ENCODE measurements at places on chromosomes 3 and 15. TPM values are rescaled to one million over a fixed set of nuclear protein-coding genes. Genes with fewer than 3 reads are reported as not detected.
A peak's percentile ranks its signal among the peaks of the same experiment; 100 is the strongest.

GRCh38 chr15:72331021-72331420 is 11.1 kb upstream of the CELF6 start:
- H3K4me3 ChIP-seq, result no peak overlapping the region
- DNase-seq, result no peak
- H3K27ac ChIP-seq, result no peak overlapping the region
- H3K27me3 ChIP-seq, result no peaks in the 10 kb centered on the region
- H3K4me1 ChIP-seq, result no peaks in the 10 kb centered on the region

DNA sequence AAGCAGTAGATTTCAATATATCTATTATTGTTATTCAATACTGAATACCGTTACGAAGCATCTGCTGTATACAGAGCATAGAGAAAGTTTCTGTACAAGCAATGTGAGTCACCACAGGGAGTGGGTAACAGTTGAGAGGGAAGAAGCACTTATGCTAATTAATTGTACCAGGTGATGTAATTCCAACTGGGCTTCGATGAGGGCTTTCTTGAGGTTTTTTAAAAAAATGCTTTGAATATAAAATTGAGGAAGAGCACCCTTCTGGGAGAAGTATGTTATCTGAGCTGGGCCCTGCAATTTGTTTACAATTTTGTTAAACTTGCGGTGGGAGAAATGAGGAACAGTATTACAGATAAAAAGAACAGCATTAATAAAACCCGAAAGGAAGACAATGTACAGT is 197.9 kb downstream of the TPRG1 start:
- no peak for DNase-seq
- H3K27ac ChIP-seq, result no peak overlapping the region
- no peak overlapping the region for H3K4me3 ChIP-seq
- no peaks in the 10 kb centered on the region for H3K4me1 ChIP-seq

DNA sequence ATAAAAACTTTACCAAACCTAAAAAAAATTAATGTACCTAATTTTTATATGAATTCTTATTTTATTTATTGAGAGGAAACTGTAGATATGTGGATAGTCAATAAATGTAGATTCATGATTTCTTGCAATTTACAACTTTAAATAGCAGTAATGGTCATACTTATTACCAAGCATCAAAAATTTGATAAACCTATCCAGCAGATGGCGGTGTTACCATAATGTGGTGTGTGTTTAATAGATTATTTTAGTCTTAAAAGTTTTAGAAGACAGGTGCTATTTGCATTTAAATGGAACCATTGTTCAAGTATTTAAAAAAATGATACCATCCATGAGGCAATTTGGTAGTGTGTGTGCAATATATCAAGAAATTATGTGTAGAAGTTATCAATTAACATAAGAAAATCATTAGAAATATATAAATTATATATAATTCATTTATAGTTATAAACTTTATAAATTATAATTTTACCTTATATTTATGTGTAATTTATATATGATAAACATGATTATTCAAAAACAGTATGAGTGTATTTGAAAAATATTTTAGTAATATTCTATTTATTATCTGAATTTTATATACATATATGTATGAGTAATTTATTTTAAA is 176.0 kb upstream of the BCHE start:
- H3K4me3 ChIP-seq, result no peak overlapping the region
- no peaks in the 10 kb centered on the region for H3K4me1 ChIP-seq
- H3K27me3 ChIP-seq, result no peaks in the 10 kb centered on the region

DNA sequence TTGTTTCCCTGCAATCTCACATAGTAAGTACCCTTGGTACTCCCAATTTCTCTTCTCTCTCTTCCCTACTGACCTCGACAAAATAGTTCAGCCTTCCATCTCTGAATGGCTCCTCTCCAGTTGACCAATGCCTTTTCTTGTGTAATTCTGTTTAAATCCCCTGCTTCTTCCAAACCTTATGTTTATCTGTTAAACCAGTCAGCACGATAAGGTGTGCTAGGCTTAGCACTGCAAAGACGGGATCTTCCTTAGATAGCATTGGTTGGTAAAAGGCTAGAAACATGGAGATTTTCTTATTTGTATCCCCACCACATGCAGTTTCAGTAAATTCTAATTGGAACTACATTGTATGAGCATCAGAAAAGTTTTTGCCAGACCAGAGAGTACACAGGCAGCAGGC is 25.8 kb upstream of the KCNMB3 start:
- no peaks in the 10 kb centered on the region for H3K4me1 ChIP-seq
- no peaks in the 10 kb centered on the region for H3K36me3 ChIP-seq
- no peak overlapping the region for H3K4me3 ChIP-seq
- no peak for DNase-seq

- H3K27ac ChIP-seq, result no peak overlapping the region
- no peak for DNase-seq
- no peaks in the 10 kb centered on the region for H3K36me3 ChIP-seq
- H3K4me1 ChIP-seq, result no peaks in the 10 kb centered on the region
- H3K27me3 ChIP-seq, result no peaks in the 10 kb centered on the region
Observed at GRCh38 chr3:63578858-63579257, 73.6 kb upstream of the SNTN start.

- H3K27ac ChIP-seq, result no peak overlapping the region
- no peaks in the 10 kb centered on the region for H3K27me3 ChIP-seq
- DNase-seq, result no peak
- H3K4me1 ChIP-seq, result no peaks in the 10 kb centered on the region
Observed at GRCh38 chr15:52642386-52643361, 36.5 kb downstream of the ATOSA start.

DNA sequence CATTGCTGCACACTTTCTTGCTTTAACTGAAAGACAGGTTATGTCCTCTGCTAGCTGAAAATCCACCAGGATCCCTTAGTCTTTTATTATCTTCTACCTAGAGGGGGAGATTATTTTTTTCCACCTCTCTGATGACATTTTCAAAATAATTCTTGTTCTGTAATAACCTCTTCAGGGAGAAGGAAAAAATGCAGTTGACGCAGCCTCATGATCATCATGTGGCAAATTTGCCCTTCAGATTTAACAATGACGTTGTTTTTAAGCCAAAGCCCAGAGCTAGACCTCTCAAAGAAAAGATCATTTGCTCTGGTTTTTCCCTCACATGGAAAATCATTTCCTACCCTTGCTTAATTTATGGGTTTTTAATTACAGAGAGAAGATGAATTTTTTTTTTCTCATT is 724.9 kb downstream of the NLGN1 start:
- no peak overlapping the region for H3K4me3 ChIP-seq
- no peaks in the 10 kb centered on the region for H3K4me1 ChIP-seq
- H3K36me3 ChIP-seq, result no peaks in the 10 kb centered on the region

DNA sequence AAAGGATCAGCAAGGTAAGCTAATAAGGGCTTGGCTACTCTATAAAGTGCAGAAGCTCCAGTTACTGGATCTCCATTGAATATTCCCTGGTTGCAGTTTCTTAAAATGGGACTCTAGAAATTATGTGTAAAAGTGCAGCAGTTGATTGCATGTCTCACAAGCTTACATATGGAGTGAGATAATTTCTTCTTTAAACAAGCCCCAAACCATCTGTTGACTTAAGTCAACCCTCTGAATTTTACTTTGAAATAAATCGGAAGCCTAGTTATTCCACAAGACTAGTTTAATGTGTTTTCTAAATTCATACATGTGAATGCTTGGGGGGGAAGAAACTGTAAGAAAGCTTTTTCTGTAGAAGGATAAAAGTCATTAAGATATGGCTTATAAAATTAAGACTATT is 664.2 kb downstream of the NLGN1 start:
- no peaks in the 10 kb centered on the region for H3K36me3 ChIP-seq
- no peaks in the 10 kb centered on the region for H3K27me3 ChIP-seq
- no peak overlapping the region for H3K4me3 ChIP-seq
- H3K4me1 ChIP-seq, result no peaks in the 10 kb centered on the region

- no peak overlapping the region for H3K4me3 ChIP-seq
- DNase-seq, result no peak
- H3K27ac ChIP-seq, result peak overlapping the region; percentile 71
- H3K4me1 ChIP-seq, result peaks cover 44% of the 10 kb centered on the region
Observed at GRCh38 chr15:92922418-92923002, 22.4 kb downstream of the CHD2 start.

GRCh38 chr15:54282228-54282836 is 304.1 kb downstream of the UNC13C start:
- H3K36me3 ChIP-seq, result no peaks in the 10 kb centered on the region
- no peaks in the 10 kb centered on the region for H3K4me1 ChIP-seq
- no peak overlapping the region for H3K4me3 ChIP-seq
- H3K27ac ChIP-seq, result no peak overlapping the region

DNA sequence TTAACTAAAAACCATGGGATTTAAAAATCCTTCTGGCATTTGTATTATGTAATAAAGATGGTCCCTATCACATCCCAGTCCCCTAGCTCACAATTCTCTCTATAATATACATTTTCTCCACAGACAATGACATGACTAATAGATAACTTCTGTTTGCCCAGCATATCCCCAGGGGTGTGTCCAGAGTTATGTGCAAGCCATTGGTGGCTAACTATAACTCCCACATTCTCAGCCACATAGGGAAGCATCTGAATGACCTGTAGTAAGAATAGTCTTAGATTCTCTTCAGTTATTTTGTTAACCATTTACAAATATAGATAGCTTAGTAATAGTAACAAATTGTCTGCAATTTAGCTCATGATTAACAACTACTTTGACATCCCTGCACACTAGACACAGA is 52.2 kb upstream of the RBSN start:
- H3K27me3 ChIP-seq, result peaks cover 6% of the 10 kb centered on the region
- DNase-seq, result no peak
- no peak overlapping the region for H3K4me3 ChIP-seq
- no peaks in the 10 kb centered on the region for H3K4me1 ChIP-seq
- no peak overlapping the region for H3K27ac ChIP-seq

DNA sequence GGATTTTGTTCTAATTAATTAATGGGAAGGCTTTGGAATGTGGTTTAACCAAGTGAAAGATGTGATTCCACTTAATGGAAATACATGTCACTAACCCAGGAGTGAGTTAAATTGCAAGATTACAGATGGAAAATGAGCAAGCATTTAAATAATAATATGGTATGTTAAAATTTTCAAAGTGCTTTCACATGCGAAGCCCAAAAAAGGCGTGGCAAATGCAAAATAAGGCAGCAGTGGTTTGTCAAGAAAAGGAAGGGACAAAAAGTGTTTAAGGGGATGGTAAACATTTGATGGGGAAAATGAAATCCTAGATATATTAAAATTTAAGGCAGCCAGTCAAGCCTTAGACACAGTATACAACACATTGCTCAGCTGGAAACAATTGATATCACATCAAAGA is 2.9 kb downstream of the TICRR start:
- no peak overlapping the region for H3K27ac ChIP-seq
- no peak overlapping the region for H3K4me3 ChIP-seq
- no peaks in the 10 kb centered on the region for H3K27me3 ChIP-seq
- H3K36me3 ChIP-seq, result no peaks in the 10 kb centered on the region
- no peak for DNase-seq

GRCh38 chr3:58175437-58176184 is 35.2 kb downstream of the DNASE1L3 start:
- no peaks in the 10 kb centered on the region for H3K36me3 ChIP-seq
- no peaks in the 10 kb centered on the region for H3K27me3 ChIP-seq
- DNase-seq, result peak; percentile 41
- H3K27ac ChIP-seq, result no peak overlapping the region
- peaks cover 60% of the 10 kb centered on the region for H3K4me1 ChIP-seq

- no peaks in the 10 kb centered on the region for H3K4me1 ChIP-seq
- DNase-seq, result no peak
- no peaks in the 10 kb centered on the region for H3K27me3 ChIP-seq
- H3K4me3 ChIP-seq, result no peak overlapping the region
Observed at GRCh38 chr15:92170897-92171296, 222.8 kb upstream of the ST8SIA2 start.

- no peak overlapping the region for H3K27ac ChIP-seq
- H3K36me3 ChIP-seq, result peaks cover 12% of the 10 kb centered on the region
- DNase-seq, result no peak
- no peak overlapping the region for H3K4me3 ChIP-seq
Observed at GRCh38 chr3:183802989-183803388, 22.4 kb downstream of the MAP6D1 start.

DNA sequence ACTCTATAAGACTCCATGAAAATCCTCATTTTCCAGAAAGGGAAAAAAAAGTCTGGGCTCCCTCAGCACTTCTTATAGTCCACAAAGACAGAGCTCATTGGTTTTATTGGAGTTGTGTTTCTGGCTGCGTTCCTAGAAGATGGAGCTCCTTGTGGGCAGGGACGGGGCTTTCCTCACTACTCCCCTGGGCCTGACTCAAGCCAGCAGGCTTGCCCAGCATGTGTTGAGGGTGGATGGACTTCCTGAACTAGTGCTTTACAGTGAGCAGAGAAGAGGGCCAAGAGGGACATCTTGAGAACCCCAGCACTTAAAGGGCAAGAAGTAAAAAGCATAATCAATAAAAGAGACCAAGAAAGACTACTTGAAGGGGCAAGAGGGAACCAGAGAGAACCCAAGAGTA is 43.2 kb upstream of the EPHB1 start:
- no peak for DNase-seq
- no peak overlapping the region for H3K27ac ChIP-seq
- H3K4me1 ChIP-seq, result no peaks in the 10 kb centered on the region
- no peak overlapping the region for H3K4me3 ChIP-seq
- H3K27me3 ChIP-seq, result peaks cover 17% of the 10 kb centered on the region
- H3K36me3 ChIP-seq, result no peaks in the 10 kb centered on the region

- peaks cover 5% of the 10 kb centered on the region for H3K4me1 ChIP-seq
- no peak for DNase-seq
- H3K27ac ChIP-seq, result no peak overlapping the region
- H3K4me3 ChIP-seq, result no peak overlapping the region
- H3K36me3 ChIP-seq, result no peaks in the 10 kb centered on the region
Observed at GRCh38 chr3:55721716-55722484, 234.8 kb upstream of the WNT5A start.

The ALPK3 gene
- 0.83 TPM for total RNA-seq

The ACKR4 gene
- total RNA-seq, result 1.6 TPM

The CLDN18 gene
- total RNA-seq, result not detected

The CD200 gene
- total RNA-seq, result 6.2 TPM

The SLC27A2 gene
- 1.0 TPM for total RNA-seq

The PLD1 gene
- total RNA-seq, result 50.8 TPM

The ASB14 gene
- not detected for total RNA-seq

The GOLGA8N gene
- total RNA-seq, result 16.8 TPM

The KLHL6 gene
- total RNA-seq, result 51.8 TPM

All from spleen (tissue), 13 donors.